Astrocyte of the cerebellum (primary cell): ENCODE measurements at places on chromosomes 11 and 22.

- no peak for DNase-seq
Observed at GRCh38 chr11:114116357-114116756, 56.8 kb downstream of the ZBTB16 start.

DNA sequence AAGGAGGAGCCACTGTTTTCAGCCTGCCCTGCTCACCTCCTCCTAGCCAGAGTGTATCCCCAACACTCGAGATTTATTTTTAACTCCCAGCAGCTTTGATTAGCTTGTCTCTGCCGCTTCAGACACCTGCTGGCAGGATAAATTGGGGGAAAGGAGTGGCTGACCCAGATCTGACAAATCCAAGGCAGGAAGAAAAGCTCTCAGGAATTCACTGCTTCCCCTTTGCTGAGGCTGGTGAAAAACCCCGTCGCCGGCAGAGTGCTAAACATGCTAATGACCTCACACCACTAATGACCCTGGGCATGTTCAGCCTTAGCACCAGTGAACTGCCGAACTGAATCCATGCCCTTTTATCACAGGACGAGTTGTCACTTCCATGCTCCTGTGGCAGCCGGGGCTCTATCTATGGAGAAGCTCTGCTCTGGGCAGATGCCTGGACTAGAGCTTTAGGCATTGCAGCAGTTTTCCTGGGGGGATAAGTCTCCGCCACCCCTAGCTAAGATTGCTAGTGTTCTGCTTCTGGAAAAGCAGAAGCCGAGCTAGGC lies 52.2 kb downstream of the FEZ1 start:
- no peak for DNase-seq

DNA sequence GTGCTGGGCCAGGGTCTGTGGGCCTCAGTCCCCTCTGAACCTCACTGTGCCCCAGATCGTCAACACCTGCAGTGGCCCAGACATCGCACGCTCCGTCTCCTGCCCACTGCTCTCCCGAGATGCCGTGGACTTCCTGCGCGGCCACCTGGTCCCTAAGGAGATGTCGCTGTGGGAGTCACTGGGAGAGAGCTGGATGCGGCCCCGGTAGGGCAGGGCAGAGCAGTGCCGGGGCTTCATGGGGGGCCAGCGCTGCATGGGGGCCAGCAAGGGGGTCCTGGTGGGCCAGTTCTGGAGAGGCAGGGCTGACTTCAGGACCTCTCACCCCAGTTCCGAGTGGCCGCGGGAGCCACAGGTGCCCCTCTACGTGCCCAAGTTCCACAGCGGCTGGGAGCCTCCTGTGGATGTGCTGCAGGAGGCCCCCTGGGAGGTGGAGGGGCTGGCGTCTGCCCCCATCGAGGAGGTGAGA lies 16.3 kb downstream of the EPS8L2 start:
- DNase-seq: no peak

DNA sequence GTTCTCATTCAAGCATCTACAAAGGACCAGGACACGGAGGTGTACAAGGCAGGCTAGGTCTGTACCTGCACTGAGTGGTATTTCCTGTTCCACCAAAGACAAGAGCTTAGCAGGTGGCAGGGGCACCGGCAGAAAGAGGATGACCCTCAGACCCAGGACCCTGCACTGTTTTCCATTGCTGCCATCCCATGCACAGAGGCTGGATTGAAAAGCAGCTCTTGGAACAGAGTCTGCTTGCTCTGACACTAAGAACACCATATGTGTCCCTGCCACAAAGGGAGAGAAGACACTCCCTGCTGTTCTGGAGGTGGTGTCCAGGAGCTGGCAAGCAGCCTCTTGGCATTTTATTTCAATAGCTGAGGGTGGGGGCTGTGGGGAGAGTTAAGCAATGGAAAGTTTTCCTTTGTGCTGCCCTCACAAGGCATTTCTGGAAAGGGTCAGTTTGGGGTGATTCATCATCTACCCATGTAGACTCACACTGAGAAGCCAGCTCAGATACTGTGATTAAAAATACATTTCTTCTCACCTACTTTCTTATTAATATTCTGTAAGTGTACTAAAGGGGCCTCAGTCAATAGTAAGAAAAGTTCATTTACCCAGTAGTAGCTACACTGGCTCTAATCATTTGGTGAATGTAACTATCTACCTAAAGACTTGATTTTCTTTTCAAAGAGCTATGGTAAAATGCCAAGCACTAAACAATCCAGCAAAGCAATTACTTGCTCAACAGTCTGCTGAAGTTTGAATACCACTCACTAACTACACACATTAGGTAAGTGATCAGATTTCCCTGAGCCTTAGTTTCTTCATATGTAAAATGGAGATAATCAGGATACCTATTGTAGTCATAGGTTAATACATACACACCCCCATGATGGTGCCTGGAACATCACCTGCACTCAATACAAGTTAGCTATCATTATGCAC lies 55.2 kb downstream of the SLC1A2 start:
- peak; percentile 85 for DNase-seq

- DNase-seq: no peak
Observed at GRCh38 chr11:126111458-126112116, 48.9 kb upstream of the CDON start.

GRCh38 chr11:36002796-36003195 lies 58.9 kb downstream of the LDLRAD3 start:
- DNase-seq: no peak
